Activated naive CD4-positive, alpha-beta T cell treated with anti-CD3 and anti-CD28 coated beads, Interleukin-2, amount 50 U/mL, for 72 hours (primary cell): ENCODE measurements at places on chromosomes 1 and 21. TPM values are rescaled to one million over a fixed set of nuclear protein-coding genes. Genes with fewer than 3 reads are reported as not detected.

ASPM gene
- total RNA-seq = 49.3 TPM

DNA sequence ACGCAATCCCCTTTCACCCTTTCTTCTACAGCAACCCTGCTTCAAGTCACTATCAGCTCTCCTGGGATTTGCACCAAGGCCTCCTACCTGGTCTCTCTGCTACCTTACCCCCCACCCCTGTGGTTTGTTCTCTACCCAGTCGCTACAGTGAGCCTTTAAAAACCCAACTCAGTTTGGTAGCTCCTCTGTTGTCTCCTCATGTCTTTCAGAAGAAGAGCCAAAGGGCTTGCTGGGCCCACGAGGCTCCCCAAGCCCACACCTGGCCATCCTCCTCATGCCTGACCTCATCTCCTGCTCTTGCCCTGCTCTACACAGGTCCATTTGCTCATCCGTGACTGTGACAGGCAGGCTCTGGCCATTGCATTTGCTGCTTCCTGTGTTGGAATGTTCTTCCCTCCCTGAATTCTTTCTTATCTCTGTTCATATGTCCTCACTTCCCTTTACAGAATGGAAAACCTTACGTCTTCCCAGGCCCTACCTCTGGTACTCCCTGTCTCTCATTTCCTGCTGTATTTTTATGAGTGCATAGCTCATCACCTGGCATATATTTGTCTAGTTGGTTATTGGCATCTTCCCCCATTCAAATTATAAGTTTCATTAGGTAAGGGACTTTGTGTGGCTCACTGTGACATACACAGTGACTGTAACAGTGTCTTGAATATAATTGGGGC, 3.3 kb downstream of the RGS16 start:
- no peak for DNase-seq

DNA sequence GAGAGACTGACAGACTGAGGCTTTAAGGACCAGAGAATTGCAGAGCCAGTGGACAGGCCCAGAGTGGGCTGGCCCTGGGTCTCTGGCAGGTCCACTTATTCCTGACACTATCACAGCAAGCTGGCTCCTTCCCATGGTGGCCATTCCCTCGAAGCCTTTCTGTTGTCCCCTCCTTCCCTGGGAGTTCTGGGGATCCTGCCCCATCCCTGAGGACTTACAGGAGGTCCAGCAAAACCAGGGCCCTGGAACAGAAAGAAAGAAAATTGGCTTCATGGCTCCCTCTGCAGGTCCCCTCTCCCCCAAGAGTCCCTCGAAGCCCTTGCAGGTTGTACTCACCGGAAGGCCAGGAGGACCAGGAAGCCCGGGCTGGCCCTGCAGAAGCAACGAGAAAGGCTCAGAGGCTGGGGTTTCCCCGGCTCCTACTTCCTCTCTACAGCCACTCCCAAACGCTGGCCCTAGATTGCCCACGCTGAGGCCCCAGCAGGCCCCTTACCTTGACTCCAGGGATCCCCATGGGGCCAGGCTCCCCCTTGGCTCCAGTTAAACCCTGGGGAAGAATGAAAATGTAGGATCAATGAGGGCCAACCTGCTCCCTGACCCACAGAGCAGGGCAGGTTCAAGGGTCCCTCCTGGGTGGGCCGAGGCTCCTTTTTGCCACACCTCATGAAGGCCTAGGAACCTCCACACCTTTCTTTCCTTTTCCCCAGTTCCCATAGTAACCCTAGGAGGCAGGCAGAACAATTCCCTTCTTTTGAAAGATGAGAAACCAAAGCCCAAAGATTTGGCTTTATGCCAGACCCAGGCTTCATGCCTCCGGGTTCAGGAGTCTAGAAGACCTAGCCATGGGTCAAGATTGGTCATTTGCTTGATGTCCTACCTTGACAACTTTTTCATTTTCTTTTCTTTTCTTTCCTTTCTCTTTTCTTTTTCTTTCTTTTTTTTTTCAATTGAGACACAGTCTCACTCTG, 4.6 kb downstream of the COL9A2 start:
- no peak for DNase-seq

- no peak for DNase-seq
These were observed 542.1 kb downstream of the COL11A1 start for GRCh38 chr1:102566182-102566581.

SFT2D2 gene
- 49.8 TPM for total RNA-seq
